NCI-H1417 (cell line): ENCODE measurements at places on chromosomes 7 and 10.

DNA sequence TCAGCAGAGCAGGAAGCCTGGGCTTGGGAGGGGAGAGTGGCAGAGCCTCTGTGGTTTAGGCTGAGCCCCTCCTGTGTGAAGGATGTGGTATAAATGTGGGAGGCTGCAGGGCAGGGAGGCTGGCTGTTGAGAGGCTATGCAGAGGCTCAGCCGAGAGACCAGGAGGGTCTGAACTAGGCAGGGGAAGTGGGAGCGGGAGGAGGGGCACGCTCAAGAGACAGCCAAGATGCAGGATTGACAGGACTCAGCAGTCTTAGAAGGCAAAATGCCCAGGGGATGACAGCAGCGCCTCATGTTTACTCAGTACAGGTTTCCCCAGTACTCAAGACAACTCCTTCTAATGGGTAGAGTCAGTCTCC is 24.3 kb downstream of the BTBD16 start:
- no peak for DNase-seq

DNA sequence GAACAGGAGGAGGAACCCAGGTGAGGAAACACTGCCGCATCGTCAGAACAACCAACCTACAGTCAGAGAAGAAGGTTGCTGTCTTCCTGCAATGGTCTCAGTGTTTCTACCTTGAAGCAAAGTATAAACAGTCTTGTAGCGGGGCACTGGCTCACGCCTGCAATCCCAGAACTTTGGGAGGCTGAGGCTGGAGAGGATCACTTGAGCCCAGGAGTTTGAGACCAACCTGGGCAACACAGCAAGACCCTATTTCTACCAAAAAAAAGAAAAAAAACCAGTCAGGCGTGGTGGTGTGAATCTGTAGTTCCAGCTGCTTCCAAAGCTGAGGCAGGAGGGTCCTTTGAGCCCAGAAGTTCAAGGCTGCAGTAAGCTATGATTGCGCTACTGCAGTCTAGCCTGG is 23.4 kb downstream of the SNX8 start:
- DNase-seq, result no peak

GRCh38 chr10:125079091-125079600 is 81.2 kb downstream of the CTBP2 start:
- DNase-seq, result no peak

- DNase-seq, result no peak
Observed at GRCh38 chr7:94059746-94060145, 55.6 kb upstream of the BET1 start.

DNA sequence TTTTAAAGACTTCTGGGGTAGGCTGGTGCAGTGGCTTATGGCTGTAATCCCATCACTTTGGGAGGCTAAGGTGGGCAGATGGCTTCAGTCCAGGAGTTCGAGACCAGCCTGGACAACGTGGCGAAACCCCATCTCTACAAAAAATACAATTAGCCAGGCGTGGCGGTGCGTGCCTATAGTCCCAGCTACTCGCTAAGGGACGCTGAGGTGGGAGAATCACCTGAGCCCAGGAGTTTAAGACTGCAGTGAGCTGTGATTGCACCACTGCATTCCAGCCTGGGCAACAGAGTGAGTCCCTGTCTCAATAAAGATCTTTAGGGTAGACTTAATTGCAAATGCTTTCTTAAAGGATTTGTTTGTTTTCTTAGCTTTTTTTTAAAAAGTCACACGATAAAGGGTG is 29.3 kb downstream of the PTPN12 start:
- DNase-seq, result no peak
